ENCODE measurements at places on chromosomes 7 and 10. TPM values are rescaled to one million over a fixed set of nuclear protein-coding genes. Genes with fewer than 3 reads are reported as not detected.

- no peak for DNase-seq
Measured at GRCh38 chr7:2000746-2001321, 231.9 kb downstream of the MAD1L1 start.

- DNase-seq: no peak
Measured at GRCh38 chr10:131961047-131961776, 20.5 kb downstream of the BNIP3 start.

Gene ATRNL1
- total RNA-seq: 0.44 TPM

DNA sequence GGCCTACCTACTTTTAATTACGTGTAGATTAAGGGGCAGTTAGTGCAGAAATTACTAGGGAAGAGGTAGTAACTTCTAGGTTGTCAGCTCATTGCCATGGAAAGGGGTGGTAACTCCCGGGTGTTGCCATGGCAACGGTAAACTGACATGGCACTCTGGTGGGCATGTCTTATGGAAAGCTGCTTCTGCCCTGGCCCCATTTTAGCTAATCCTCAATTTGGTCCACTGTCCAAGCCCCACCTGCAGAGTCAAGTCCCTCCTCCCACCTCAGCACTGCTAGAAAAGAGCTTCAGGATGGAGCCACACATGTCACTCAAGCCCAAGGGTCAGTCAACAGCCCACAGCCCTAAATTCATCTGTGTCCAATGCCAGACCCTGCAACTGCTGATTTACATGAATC lies 7.5 kb upstream of the ZKSCAN1 start:
- no peak for DNase-seq
